ENCODE measurements at places on chromosomes 16 and 17.

DNA sequence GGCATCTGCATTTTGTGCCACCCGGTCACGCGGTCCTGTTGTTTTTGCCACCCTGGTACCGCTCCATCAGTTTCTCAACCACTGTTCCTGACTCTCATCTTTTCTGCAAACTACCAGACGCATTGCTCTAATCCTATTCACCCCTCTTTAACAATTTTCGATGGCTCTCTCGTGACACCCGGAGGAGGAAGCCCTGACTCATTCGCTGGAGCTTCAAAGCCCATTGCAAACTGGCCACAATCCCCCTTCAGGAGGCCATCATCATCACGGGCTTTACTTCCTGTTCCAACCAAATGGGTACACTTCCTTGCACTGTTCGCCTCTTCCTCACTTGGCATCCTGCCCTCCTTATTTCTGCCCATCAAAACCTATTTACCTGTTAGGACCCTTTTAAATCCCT, 155.3 kb downstream of the RGS9 start:
- DNase-seq, result no peak

DNA sequence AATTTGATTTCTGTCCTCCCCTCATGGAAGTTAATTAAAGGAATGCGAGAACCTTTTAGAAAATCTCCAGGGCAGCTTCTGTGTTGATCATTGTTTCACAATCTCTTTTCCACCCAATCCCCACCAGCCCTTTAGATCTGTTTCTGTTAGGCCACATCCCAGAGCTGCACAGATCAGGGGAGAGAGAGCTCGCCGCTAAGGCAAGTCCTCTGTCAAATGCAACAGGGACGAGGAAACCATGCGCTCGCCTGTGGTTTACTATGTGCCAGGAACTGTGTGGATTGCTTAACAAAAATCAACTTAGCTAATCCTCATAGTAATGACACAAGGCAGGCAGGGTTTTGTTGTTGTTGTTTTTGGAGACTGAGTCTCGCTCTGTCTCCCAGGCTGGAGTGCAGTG, 115.4 kb downstream of the SALL1 start:
- DNase-seq, result no peak

- DNase-seq, result no peak
Measured at GRCh38 chr17:29141514-29141876, 38.7 kb downstream of the MYO18A start.

GRCh38 chr16:49275050-49275730, 6.4 kb downstream of the CBLN1 start:
- no peak for DNase-seq
